ENCODE measurements at places on chromosomes 1 and 21.
A peak's percentile ranks its signal among the peaks of the same experiment; 100 is the strongest.

DNA sequence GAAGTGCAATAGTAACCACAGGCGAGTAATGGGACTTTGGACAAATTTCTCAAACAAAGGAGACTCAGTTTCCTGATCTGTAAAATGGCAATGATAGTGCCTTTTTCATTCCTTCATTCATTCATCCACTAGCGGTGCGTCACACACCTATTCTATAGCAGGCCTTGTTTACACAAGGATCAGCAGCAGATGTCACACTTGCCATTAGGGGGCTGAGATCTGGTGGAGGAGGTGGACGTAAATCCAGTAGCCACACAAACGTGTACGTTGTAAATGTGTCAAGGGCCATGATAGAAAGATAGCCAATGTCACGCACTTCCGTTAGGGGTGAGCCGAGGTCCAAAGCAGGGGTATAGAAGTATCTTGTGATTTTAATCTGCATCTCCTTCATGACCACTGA lies 34.2 kb downstream of the SERINC2 start:
- DNase-seq: no peak

- no peak for DNase-seq
Observed at GRCh38 chr1:41192456-41193178, 49.5 kb downstream of the SCMH1 start.

GRCh38 chr1:226682871-226683814 lies 55.9 kb downstream of the ITPKB start:
- peak; percentile 65 for DNase-seq

DNA sequence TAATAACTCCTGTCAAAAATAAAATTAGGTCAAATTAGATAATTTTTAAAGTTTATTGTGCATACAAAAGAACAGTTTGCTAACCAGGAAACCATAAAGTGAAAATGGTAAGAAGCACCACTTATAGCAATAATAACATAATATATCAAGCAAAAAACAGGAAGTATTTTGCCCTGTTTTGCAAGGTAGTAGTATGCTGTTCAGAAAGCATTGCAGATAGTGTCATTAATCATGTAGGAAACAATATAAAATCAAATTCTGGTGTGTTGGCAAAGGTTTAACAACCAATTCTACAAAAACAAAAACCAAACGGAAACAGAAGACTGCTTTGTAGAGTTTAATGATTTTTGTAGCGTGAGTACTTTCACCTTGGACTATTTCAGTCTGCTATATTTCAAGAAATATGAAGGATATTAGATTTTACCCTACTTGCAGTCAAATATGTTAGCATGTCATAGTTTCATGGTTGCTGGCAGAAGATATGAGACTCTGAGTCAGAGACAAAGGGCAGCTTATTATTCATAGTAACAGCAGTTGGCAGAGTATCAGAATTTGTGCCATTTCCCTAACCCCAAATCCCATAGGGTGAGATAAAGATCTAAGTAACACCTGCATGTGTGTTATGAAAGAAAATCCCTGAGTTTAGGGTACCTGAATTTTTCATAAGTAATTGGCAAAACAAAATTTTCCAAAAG lies 729.0 kb upstream of the BRINP3 start:
- DNase-seq: peak; percentile 56

DNA sequence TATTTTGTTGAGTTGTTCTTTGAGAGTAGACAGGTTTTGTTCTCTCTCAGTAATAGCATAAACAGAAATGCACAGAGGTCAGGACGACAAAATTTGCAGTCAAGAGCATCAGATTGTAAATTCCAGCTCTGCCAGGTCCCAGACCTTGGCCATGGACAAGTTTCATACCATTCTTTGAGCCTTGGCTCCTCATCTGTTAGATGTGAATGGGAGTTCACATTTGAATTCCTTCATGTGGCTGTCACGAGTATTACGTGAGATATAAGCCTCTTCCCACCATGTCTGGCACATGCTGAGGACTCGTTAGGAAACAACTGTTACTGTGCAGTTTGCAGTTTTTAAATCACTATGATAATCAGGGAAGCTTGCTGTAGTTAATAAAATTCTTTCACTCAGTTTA lies 93.2 kb upstream of the KCTD3 start:
- DNase-seq: no peak

DNA sequence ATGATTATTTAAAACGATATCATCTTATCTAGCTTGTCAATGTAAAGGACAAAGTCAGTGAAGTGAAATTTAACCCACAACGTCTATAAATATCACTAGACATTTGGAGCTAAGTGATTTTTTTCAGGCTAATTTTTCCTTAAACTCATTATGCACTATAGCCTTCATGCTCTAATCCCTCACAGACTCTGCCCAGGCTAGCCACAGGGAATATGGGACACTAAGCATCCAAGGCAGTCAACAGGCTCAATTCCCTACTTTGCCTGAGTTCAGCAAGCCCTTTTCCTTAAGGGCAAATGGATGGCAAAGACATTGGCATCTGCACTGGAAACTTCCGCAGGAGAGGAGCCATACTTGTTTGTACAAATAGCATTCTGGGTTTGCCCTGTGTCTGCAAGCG lies 577.0 kb downstream of the LMO4 start:
- DNase-seq: no peak

GRCh38 chr21:35924714-35925301 lies 135.5 kb downstream of the SETD4 start:
- peak; percentile 84 for DNase-seq

- DNase-seq: no peak
Observed at GRCh38 chr1:23624440-23624839, 65.1 kb upstream of the ID3 start.

DNA sequence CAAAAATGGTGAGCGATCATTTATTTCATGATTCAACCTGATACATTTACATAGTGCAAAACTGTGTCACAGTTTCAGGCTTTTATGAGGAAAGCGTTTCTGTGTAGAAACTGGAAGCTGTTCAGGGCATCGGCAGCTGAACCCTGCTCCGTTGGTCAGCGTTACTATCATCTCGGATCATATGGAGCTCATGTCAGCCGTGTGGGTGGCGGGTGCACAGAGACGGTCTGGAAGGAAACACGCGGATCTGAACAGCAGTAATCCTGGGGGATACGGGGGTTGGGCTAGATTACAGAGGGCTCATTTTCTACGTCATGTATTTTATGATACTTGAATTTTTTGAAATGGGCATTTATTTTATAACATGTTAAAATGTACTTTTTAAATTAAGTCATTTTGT lies 15.1 kb downstream of the C1orf174 start:
- DNase-seq: no peak

GRCh38 chr21:42062236-42063022 lies 8.7 kb upstream of the UMODL1 start:
- no peak for DNase-seq

DNA sequence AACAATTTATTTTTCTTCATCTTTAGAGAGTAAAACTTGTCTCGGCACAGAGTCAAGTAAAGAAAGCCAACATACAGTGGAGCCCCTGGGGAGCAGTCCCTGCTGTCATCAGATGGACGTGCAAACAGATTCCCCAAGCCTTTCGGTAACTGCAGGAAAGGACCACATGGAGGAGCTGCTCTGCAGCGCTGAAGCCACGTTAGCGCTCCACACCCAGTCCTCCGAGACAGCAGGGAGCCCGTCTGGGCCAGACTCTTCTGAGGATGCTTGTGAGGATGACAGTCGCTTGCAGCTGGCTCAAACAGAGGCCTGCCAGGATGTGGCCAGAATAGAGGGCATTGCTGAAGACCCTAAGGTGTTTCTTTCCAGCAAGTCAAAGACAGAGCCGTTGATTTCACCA lies 77.1 kb upstream of the SCCPDH start:
- DNase-seq: peak; percentile 31

- peak; percentile 51 for DNase-seq
Observed at GRCh38 chr1:4655674-4656532, 1.5 kb downstream of the AJAP1 start.

DNA sequence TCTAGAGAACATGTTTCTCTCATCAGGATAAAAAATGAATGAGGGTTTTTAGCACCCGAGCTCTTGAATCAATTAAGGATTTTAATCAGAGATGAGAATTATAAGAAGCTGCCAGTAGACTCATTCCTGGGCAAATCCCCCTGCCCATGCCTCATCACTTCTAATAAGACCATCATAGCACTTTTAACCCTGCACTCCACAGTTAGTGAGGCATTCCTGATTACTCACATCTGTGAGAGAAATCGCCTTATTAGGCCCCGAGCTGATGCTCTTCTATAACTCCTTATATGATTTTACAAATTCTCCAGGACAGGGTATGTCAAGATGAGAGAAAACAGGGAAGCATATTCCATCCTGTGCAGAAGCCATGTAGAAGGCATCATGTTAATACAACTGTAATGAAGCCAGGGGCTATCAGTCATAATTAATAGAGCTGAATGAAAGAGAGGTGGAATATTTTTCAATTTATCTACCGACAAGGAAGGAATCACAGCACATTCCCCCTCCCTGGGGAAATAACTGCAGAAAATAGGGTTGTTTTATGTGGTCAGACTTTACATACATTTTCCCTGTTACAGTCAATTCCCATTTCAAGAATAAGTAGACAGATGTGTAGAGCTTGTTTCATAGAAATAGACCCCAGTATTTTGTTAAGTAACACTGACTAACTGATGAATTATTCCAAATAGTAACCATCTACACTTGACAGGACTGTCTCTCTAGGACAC lies 272.7 kb downstream of the HHIPL2 start:
- DNase-seq: no peak

- no peak for DNase-seq
Observed at GRCh38 chr1:3393024-3393986, 61.2 kb upstream of the ARHGEF16 start.

DNA sequence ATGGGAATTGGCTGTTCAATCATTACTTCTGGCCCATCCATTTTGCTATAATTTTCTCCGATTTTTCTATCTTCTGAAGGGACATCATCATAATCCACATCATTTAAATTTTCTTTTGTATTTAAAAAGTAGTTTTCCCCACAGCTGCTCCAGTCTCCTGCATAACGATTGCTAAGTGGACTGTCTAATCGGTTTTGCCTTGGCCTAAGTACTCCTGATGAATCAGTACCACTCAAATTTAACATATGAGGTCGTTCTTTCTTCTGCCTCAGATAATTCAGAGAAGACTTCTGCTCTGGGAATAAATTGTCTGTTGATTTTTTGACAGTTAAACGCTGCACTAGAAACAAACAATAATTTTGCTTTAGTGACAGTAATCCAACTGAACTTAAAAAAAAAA lies 41.9 kb downstream of the SYDE2 start:
- no peak for DNase-seq

- no peak for DNase-seq
Observed at GRCh38 chr1:94332516-94332915, 85.7 kb upstream of the ABCD3 start.

DNA sequence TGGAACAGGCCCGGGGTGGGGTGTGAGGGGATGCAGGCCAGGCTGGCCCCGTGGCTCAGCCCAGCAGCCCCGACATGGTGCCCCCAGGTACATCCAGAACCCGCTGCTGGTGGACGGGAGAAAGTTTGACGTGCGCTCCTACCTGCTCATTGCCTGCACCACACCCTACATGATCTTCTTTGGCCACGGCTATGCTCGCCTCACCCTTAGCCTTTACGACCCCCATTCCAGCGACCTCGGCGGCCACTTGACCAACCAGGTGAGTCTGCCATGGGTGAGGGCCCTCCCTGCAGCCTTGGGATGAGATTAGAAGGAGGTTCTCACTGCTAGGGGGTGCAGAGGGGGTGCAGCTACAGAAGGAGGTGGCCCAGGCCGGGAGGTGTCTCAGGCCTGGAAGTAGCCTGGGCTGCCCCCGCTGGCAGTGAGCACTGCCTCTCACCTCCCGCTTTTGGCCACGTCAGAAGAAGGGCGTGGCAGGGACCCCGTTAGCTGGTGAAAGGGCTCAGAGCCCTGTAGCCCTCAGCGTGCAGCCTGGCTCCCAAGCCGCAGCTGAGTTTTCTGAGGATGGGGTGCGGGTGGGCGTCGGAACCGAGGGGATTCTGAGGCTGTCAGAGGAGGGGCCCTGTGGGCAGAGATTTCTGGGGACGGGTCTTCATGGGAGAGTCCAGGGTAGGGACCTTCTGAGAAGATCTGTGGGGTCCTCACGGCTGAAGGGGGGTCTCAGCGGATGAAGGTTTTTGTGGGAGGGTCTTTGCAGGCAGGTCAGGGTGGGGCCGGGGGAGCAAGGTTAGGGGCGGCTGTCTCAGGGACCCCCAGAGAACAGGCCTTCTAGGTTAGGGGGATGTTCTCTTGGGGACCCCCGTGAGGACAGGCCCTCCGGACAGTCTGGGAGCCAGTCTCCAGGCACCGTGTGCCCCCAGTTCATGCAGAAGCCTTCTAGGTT lies 10.4 kb downstream of the TTLL10 start:
- no peak for DNase-seq

GRCh38 chr1:229162825-229163515 lies 107.9 kb upstream of the RAB4A start:
- no peak for DNase-seq

DNA sequence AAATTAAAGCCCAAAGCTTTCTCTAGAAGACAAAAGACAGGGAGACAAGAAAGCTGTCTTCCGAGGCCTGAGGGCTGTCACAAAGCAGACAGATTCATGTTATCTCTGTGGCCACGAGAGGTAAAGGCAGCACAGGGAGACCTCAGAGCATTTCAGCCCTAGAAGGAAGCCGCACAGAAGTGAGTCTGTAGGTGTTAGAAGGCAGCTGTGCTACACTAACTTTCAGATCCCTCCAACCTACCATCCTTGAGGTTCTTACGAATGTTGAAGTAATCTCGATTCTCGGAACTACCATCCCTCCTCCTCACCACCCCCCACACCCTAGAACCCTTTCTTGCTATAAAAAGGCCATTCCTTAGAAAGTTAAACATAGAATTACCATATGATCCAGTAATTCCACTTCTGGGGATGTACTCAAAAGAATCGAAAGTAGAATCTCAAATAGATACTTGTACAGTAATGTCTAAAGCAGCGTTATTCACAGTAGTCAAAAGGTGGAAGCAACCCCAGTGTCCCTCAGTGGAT lies 21.5 kb upstream of the LYST start:
- DNase-seq: no peak

DNA sequence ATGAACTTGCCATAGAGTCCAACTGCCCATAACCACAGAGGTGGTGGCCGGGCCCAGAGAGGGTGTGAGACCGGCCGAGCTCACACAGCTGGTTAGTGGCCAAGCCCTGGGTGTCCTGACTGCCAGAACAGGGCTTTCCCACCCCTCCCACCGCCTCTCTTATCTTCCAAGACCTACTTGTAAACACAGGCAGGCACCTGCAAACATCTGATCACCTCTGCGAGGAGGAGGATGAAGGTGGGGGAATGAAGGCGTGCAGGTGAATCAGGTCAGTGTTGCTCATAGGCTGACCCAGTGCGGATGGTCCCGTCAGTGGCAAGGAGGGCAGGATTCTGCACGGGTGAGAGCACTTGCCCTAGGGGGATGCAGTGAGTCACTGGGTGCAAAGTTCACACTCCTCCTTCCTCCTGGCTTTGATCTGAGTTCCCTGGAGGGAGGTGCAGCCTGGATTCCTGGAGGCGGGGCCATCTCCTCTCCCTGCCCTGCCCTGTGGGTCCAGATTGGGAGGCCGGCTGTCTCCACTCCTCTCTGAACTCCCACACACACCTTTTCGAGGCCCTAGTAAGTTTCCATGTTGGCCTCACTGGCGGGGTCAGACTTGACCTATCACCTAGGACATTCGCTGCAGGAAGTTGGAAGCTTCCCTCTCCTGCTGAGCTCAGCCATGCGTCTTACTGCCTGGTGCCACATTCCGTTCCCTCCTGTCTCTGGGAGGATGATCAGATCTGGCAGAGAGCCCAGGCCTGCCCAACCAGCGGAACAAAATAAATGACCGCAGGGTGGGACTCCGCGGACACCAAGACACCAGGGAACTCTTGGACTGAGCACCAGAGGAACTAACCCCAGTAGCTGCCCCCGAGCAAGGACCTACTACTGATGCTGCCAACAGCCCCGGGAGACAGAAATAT lies 7.3 kb downstream of the UQCRHL start:
- DNase-seq: peak; percentile 89

GRCh38 chr1:110170766-110171733 lies 20.8 kb downstream of the SLC6A17 start:
- DNase-seq: no peak

GRCh38 chr1:10444795-10445397 lies 4.9 kb upstream of the CORT start:
- no peak for DNase-seq

All from epithelial cell of esophagus (primary cell).